ENCODE measurements at places on chromosomes 2 and 18.

DNA sequence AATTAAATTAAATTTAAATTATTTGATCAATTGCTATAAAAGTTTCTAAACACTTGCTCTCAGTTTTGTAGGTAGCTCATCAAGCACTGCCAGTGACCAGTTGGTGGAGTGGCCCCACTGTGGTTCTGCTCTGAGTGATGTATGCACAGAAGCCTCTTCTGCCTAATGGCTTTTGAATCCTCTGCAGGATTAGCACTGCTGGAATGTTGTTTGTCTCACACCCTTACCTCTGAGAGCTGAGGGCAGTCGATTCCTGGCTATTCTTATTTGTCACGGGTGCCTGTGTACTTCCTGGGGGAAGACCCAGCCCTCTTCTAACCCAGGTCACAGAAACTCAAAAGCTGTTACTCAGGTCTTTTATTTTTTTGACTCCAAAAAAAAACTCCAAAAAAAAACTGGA, 9.5 kb downstream of the CAPN14 start:
- DNase-seq, result no peak

DNA sequence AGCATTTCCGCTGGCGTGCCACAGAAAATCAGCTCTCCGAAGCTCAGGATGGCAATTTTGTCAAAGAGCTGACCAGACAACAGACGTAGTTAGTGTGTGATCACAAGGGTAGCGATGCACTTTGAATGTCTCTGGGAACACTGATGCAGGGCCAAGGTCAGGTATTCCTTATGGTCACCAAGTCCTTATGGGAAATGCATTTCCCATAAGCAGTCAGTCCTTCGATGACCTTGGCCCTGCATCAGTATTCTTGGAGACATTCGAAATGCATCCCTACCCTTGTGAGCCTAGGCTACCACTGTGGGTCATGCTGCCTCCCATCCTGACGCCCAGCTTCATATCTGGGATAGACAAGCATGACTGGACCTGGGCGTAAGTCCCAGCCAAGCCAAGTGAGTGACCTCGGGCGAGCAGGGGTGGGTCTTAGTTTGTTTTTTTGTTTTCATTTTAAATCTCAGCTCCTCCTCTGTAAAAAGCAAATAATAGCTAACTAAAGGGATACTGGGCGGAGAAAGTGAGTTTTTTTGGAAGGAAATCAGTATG, 13.6 kb downstream of the ABCG5 start:
- DNase-seq, result no peak

DNA sequence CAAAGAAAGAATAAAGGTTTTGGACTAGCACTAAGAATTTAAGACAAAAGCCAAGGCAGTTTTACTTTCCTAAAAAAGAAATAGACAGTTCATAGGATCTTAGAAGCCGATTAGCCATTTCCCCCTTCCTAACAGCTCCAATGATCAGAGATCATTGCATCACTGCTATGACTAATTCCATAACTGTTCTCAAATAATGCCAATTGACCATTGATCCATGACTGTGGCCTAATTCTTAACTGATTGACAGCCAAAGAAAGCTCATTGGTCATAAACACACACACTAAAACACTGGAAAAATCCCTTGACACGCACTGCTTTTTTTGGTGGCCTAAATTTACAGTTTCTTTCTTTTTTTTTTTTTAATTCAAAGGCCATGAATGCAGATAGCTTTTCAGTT, 345.0 kb upstream of the ACVR2A start:
- DNase-seq, result no peak

- DNase-seq, result no peak
These were observed 626.8 kb upstream of the ZEB2 start for GRCh38 chr2:145146691-145147090.

DNA sequence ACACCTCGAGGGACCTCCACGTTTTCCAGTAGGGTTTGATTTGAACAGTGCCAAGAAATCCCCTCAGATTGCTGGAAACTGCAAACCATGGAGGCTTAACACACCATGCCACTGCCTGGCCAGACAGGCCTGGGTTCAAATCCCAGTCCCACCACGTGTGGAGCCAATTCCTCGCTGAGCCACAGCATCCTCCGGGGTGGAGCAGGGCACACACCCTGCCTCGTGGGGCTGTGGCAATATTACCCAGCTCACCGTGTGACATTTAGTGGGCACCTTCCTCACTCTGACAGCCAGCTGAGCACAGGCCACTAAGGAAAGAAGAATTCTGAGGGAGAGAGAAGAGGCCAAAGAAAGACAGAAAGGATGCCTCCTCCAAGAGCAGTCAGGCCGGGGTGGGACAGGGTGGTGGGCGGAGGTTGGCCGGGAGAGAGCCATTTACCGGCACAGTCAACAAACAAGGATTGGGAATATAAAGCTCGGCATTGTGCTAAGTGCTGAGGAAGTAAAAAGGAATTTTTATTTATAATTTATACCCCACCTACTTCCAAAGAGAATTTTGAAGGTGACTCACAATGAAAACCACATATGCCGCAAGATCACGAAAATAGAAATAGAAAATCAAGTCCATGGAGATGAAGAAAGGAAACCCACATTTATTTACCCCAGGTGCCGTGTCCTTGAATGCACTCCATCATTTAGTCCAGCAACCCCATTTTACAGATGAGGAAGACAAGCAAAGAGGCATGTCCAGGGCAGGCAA, 111.5 kb downstream of the MCFD2 start:
- no peak for DNase-seq

GRCh38 chr18:45321520-45321919, 293.8 kb upstream of the SLC14A2 start:
- DNase-seq, result no peak

DNA sequence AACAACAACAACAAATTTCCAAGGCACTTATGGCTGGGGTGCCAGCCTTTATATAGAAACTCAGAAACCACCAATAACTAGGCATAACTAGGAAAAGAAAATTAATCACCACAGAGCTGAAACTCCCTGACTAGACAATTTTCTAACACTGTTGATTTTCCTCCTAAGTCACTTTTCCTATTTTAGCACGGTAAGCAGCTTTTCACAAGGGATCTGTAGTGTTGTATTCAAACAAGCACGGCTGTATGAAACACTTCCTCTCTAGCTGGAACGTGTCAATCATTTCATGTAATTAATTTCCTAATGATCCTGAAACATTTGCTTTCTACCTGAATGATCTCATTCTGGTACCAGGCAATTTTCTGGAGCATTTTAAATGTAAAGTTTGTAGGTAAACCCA, 645.0 kb downstream of the IRS1 start:
- DNase-seq, result no peak

- no peak for DNase-seq
These were observed 188.7 kb downstream of the MBD5 start for GRCh38 chr2:148209603-148210002.

DNA sequence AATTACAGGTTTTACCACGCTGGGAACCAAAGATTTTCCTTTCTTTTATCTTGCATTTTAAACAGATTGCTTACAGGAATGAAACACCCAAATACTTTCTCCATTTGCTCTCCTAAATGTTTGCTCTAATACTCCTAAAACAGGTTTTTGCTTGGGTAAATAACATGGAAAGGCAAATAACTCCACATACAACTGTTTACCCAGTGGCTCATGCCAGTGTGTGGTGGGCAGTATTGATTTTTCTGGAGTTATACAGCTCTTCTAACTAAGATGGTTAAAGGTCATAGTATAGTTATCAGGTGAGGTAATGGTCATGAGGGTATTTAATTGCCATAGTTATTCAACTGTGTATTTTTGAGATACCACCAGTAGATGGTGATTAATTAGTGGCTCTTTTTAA, 61.2 kb upstream of the RAB27B start:
- peak; percentile 32 for DNase-seq

GRCh38 chr18:65439188-65439587, 311.6 kb upstream of the CDH7 start:
- DNase-seq, result no peak

DNA sequence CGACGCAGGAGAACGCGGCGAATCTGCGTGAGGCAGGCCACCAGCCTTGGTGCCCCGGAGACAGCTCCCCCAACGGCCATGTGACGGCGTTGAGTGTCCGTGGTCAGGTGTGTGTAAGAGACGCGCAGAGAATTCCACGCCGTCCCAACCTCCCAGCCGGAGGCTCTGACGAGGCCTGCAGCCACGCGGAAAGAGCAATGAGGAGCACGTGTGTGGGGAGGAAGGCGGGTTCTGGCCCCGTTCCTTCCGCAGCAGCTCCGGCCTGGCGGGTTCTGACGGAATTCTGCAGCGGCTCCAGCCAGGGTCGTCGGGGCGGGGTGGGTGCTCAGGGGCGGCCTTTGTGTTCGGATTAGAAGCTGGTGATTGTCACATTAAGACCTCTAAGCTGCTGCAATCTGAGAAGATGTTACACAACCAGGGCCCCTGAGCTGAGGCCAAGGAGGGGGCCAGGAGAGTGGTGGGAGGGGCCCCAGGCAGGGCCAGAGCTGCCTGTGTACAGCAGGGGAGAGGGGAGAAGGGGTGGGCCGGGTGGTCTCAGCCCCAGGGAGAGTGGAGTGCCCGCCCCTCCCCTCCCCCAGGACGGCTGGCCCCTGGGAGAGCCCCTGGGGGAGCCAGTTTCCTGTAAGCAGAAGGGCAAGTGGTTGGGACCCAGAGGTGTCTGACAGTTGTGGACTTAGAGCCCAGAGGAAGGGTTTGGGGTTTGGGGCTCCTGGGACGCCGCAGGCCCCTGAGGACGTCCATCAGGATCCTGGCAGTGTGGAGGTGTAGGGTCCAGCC, 5.1 kb upstream of the GAL3ST2 start:
- DNase-seq, result peak; percentile 45

DNA sequence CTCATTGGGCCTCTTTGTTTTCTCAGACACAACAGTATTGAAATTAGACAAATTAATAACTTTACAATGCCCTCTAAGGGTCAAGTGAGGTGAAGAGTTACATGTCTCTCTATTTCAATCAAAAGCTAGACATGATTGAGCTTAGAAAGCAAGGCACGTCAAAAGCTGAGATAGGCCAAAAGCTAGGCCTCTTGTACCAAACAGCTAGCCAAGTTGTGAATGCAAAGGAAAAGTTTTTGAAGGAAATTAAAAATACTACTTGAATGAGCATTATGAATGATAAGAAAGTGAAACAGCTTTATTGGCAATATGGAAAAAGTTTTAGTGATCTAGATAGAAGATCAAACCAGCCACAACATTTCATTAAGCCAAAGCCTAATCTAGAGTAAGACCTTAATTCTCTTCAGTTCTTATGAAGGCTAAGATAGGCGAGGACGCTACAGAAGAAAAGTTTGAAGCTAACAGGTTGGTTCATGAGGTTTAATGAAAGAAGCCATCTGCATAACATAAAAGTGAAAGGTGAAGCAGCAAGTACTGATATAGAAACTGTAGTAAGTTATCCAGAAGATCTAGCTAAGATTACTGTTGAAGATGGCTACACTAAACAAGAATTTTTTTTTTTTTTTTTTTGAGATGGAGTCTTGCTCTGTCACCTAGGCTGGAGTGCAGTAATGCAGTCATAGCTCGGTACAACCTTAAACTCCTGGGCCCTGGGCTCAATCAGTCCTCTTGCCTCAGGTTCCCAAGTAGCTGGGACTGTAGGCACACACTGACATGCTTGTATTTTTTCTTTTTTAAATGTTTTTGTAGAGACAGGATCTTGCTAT, 65.5 kb downstream of the FAM117B start:
- DNase-seq, result no peak

DNA sequence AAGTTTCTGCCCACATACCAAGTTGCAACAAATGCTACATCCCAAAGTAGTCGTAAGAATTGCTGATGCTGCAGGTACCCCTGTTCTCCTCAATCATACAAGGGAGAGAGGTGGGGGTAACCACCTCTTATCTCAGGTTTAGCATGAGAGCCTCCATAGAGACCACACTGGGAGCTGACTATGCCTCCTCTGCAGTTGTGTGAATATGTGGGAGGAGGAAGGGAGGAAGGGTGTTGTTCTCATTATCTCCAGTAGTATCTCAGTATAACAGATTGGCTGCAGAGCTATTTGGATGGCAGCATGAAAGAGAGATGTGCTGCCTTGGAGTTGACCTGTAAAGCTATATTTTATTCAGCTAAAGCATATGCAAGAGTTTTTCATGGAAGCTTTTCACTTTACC, 690.7 kb downstream of the KCNJ3 start:
- DNase-seq, result no peak

GRCh38 chr2:230327418-230328154, 593 bp downstream of the SP140L start:
- DNase-seq, result no peak

- no peak for DNase-seq
These were observed 345.2 kb upstream of the VRK2 start for GRCh38 chr2:57701391-57701791.

GRCh38 chr18:63567276-63567675, 19.9 kb upstream of the SERPINB13 start:
- no peak for DNase-seq

DNA sequence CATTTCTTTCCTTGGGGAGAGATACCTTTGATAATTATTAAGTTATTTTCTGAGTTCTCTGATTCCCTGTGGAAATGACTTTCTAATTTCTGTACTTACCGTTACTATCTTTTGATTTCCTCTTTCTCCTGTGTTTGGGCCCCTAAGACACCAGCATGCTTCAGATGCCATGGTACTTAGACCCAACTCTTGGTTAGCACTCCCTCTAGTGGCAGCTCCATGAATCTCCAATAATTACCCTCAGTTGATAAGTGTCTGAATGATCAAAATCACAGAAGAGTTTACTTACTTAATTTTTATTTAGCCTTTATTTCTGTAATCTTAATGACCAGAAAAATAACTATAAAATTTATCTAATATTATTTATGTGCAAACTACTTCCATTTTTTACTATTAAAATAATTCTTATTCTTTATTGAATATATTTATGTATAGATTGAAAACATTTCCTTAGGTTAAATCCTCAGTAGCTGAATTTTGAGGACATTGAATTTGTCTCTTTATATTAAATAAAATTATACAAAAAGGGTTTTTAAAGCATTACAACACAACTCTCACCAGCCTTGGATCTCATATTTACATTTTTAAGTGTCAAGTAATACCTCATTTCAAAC, 300.4 kb downstream of the KCNS3 start:
- DNase-seq, result no peak

- DNase-seq, result peak; percentile 76
These were observed 32.3 kb downstream of the SLC9A4 start for GRCh38 chr2:102505290-102505689.

DNA sequence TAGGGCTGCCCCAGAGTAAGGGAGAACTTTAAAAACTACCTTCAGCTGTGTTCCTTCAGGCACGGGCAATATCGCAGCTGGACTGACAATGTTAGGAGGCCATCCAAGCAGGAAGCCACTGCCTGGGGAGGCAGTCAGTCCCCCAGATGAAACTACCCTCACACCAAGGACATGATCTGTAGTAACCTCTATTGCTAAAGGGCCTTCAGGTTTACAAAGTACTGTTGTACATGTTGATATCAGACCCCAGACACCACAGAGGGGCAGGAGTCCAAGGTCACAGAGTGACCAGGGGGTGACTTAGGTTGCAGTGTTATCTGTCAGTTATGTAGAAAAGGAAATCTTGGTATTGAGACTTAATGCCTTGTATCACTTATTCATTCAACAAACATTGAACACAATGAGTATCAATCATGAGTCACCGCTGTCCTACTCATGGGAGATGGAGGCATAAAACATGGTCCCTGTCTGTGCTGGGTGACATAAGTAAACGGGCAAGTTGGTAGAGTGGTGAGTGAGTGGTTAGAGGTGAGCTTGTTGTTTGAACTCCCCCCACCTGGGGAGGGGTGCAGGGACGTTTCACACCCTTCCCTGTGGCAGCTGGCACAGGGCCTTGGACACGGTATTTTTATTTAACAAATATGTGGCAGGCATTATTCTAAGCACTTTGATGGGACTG, 7.1 kb downstream of the CABLES1 start:
- DNase-seq, result no peak
